SW480 (cell line): ENCODE measurements at places on chromosomes 12 and 14.

GRCh38 chr12:98514982-98515286 lies 456 bp upstream of the TMPO start:
- no peak for DNase-seq

DNA sequence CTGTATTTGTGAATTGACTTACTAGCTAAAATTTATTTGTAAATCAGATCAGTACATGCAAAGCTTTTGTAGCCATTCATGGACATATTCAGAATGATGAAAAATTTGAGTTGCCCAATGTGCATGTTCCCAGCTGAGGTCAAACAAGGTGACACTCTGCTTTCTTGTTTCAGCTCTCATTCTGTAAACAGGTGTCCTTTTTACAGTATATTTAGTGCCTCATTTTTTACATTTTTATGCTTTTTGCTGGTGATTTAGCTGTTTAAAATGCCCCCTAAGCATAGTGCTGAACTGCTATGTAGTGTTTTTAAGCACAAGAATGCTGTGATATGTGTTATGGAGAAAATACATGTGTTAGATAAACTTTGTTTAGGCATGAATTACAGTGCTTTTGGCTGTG lies 76.3 kb downstream of the MIA2 start:
- DNase-seq: no peak

DNA sequence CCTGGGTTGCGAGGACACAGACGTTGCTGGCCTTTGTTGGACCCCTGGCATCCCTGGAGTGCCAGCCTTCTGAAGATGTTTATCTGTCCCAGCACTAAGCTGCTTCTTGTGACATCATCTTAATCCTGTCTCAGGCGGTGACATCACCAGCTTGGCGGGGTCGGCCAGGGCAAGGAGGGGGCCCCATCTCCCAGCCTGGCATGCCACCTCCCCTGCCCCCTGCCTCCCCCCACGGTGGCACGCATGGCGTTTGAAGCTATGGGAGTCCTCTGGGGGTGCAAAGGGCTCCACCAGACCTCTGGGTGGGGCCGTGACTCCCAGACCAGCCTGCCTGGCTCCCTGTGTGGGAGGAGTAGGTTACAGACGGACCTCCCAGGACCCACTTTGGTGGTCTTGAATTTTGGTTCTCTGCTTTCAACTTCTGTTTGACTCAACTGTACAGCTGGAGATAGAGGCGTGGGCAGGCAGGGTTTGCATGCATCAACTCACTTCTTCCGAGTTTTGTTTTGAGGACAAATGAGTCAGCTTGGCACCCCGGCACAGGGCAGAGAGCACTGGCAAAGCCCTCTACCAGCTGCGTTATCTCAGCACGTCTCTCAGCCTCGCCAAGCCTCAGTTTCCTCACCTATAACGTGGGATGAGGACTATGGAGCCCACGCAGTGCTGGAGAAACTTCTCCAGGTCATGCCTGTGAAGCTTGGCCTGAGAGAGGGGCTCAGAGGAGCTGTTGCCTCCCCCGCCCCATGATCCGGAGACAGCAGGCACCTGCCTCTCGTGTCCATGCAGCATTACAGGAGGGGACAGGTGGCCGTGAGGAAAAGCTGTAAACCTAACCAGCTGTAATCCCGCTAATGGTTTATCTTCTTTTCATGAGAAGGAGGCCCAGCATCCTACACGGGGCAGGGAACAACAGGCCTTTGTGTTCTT lies 38.8 kb upstream of the EML1 start:
- DNase-seq: peak; percentile 35

- no peak for DNase-seq
These were observed 151.8 kb downstream of the FOXN3 start for GRCh38 chr14:89265234-89265633.

GRCh38 chr12:59100585-59100984 lies 180.3 kb upstream of the LRIG3 start:
- no peak for DNase-seq

DNA sequence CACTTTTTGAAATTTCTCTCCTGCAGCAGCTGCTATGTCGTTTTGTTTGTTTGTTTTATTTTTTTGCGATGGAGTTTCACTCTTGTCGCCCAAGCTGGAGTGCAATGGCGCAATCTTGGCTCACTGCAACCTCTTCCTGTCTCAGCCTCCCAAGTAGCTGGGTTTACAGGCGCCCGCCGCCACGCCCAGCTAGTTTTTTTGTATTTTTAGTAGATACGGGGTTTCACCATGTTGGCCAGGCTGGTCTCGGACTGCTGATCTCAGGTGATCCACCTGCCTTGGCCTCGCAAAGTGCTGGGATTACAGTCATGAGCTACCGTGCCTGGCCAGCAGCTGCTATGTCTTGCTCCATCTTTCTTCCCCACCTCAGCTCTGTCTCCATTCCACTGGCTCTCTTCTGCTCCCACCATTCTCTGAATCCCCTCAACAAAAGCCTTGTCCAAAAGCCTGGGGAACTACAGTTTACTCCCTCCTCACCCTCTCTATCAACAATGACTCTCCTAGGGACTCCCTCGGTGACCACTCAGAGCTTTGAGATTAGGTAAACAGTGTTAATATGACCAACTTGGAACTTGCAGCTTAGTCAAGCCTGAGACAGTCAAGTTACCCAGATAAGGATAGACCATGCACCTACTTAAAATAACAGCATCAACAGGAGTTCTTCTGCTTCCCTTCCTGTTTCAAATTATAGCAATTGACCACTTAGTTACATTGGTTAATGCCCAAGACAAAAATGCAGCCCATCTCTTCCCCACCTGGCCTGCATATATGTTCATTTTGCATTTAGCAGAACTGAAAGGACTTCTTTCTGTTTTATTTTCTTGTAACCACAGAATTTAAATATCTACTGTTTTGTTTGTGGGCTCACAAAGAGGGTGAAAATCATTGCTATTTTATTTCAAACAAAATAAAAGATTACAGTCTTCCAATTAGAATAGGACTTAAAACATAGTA lies 189.0 kb upstream of the AMIGO2 start:
- DNase-seq: no peak

GRCh38 chr14:92400579-92401444 lies 77.8 kb downstream of the SLC24A4 start:
- no peak for DNase-seq

DNA sequence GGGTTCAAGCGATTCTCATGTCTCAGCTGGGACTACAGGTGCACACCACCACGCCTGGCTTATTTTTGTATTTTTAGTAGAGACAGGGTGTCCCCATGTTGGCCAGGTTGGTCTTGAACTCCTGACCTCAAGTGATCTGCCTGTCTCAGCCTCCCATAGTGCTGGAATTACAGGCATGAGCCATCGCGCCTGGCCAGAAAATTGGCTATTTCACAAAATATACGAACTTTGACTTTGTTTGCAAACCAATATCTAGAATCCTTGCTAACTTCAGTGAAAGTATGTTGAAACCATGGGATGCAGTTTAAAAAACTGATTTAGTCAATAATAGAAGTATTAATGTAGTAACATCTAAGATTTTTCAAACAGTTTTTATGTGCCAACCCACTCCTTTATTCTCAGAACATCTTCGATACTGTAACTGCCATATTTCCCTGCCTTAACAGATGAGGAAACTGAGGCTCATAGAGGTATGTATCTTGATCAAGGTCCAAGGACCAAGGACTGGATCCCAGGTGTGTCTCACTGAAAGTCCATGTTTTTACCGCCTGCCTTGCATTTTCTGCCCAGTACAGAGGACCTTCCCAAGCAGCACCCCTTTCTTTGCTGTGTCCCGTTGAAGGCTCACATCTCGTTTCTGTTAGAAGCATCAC lies 54.5 kb downstream of the SMOC1 start:
- DNase-seq: no peak

- no peak for DNase-seq
These were observed 61.1 kb downstream of the PTHLH start for GRCh38 chr12:27911397-27911796.

DNA sequence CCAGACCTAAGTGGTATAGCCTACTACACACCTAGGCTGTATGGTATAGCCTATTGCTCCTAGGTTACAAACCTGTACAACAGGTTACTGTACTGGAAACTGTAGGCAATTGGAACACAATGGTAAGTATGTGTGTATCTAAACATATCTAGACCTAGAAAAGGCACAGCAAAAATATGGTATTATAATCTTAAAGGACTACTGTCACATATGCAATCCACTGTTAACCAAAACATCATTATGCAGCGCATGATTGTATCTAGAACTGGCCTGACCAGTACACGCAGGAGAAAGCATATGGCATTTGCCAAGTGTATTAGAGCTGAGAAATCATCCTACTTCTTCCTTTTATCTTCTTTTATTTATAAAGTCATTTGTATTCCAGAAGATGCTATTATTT lies 75.5 kb downstream of the SLC8A3 start:
- DNase-seq: no peak

DNA sequence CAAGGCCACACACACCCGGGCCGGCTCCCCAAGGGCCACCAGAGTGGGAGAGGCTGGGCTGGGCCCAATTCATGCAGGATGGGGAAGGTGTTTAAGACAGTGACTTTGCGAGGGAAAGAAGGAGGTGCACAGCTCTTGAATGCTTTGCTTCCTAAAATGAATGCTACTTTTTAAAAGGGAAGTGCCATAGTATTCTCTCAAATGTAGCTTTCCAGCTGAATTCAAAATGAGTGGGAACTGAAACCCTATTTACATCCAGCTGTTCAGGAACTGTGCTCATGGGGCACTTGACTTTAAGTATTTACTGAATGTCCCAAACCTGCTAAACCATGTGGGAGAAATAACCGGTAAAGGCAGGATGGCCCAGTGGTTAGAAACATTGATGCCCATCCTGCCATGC lies 7.6 kb downstream of the ITPK1 start:
- no peak for DNase-seq

DNA sequence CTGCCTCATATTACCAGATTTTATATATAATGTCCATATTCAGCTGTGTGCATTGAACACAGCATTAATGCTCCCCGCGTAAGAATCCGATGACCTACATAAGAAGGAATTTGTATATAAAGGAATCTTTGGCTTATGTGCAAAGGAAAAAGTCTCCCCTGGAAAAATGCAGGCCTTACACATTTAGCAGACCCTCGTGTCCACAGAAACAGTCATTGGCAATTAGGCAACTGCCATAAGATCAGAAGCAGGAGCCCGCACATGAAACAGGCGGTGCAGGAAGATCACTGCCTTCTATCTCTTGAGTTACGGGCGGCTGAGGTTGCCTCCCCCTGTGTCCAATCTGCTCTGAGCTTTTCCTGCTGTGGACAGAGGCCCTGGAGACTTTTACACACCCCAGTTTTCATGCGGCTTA lies 63.2 kb upstream of the RFX4 start:
- no peak for DNase-seq

DNA sequence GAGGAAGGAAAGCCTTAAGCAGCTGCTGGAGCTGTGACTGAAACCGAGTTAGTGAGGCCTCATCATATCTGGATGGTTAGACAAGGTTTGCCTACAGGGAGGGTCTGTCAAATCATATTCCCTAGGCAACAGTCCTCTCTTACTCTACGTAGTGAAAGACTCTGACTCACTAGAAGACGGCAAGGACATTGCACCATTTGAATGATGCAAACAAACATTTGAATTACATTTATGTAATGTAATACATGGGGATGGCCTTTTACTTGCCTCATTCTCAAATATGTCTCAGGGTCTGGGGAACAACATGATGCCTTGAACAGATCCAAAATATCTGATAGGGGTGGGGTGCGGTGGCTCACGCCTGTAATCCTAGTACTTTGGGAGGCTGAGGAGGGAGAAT lies 29.8 kb upstream of the STRAP start:
- DNase-seq: peak; percentile 9

DNA sequence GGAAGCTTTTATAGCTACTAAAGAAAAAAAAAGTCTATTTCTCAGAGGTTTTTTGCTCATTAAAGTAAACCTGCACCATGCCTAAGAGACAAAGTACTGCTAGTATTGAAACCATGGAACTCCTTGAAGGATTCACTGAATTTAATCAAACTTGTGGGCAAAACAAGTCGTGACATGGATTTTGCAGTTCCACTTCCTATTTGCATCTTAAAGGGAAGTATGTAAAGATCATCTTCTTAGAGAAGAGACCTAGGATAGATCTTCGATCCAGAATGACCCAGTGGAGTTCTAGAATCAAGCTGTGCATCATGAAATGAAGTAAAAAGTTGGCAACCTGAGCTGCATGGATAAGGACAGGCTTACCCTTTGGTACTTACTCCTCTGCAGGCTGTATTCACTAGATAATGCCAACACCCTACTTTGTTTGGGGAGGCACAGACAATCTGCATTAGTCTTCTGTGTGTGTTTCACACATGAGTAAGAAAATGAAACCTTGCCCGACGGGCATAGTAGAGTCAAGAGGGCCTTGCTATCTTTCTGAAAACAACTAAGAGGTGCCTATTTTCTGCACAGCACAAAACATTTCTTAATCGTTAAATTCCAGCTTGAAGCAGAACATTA lies 1.9 kb downstream of the GNG2 start:
- no peak for DNase-seq

DNA sequence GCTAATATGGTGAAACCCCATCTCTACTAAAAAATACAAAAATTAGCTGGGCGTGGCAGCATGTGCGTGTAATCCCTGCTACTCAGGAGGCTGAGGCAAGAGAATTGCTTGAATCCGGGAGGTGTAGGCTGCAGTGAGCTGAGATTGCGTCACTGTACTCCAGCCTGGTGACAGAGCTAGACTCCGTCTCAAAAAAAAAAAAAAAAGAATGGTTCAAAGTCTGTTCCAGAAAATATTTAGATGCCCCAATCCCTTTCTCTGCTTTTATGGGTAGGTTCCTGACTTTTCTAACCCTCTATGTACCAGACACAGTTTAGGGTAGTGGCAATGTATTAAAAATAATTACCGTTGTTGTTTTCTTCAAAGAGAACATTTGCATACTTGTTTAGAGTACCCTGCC lies 161.4 kb downstream of the STXBP6 start:
- DNase-seq: no peak

DNA sequence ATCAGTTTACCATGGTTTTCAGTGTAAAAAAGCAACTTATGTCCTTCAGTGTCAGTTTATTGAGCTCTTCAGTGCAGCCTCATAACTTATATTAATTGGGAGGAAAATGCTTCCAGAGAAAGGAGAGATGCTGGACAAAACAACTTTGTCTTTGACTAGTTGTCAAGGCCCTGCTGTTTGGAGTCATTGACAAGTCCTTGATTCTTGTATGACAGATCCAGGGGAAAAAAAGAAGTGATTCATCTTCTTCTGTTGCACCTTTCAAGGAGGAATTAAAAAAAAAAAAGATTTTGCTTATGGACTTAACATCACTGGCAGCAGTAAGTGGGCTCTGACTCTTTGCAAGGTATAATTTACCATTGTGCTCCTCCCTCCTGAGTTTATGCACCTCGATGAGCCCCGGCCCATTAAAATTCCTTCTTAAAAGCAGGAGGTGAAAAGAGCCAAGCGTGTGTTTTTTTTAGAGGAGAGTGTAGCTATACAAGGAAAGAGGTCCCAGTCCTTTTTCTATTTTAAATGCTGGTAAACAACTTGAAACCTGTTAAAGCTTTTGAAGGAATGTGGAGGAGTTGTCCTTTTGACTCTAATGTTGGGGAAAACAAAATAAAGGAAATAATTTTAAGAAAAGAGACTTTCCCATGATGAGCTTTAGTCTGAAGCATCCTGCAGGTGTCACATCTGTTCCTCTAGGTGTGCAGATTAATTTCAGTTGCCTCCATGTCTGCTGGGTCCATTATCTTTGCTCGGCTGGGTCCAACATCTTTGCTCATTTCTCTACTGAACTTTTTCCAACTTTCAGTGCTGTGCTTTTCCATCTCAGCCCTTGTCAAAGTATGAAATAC lies 431.6 kb downstream of the RAD51B start:
- peak; percentile 17 for DNase-seq

- DNase-seq: no peak
These were observed 48.9 kb upstream of the POC1B start for GRCh38 chr12:89574736-89575208.
